AG10803 (cell line): ENCODE measurements at places on chromosomes 7 and 10.

DNA sequence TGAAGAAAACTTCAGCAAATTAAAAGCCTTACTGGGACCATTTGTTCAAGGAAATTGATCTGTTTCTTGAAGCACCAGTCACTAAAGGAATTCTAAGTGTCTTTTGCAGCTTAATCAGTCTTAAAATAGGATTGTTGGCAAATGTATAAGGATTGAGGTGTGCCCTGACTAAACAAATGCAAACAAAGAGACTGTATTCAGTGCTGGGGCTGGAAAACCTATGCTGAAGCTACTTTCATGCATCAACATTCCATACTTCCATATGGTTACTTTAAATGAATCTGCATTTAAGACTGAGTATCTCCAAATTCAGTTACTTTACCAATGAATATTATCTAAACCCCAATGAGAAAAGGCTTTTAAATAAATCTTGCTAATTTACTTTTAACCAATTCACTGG is 183.3 kb downstream of the ELAPOR2 start:
- DNase-seq: no peak

DNA sequence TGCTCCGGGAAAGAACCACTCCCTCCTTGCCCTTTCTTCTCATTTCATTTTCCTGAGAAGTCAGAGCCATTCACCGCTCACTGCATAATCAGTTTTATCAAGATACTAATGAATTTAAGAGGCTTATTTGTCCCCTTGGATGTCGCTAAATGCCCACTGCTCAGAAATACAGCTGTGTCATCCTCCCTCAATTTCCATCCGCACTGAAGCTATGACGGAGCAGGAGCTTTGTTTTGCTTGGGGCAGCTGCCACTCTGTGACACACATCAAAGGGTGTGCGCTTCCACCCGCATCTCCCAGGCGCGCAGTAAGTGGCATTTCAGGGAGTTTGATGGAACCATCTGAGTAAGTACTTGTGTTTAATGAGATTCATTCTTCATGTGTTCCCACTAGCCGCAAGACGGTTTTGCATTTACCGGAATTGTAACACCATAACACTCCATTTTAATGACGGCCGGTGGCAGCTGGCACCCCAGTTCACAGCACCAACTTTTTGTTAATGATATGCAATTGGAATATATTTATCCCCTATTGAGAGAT is 103.8 kb upstream of the PARD3 start:
- no peak for DNase-seq

GRCh38 chr10:71033396-71033980 is 145.1 kb upstream of the PCBD1 start:
- DNase-seq: no peak

- peak; percentile 63 for DNase-seq
Measured at GRCh38 chr7:1466524-1467271, 7.4 kb upstream of the MICALL2 start.

DNA sequence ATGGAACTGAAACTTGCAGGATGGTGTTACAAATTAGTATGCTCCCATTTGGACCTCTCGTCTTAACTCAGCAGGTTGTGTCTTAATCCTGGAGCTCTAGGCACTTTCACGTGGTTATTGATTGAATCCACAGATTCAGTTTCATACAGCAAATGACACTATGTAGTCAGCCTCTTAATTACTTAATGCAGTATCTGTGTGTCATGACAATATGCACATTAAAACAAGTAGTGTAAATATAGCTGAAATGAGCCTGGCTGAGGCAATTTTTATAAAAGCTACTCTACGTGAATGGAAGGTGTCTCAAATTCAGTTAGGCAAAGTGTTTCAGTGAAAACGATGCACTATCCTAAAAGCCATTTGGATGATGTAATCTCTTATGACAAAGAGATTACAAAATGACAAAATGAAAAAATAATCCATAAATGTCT is 86.8 kb downstream of the CD36 start:
- DNase-seq: no peak
